ENCODE measurements at places on chromosomes 16 and 17.
A peak's percentile ranks its signal among the peaks of the same experiment; 100 is the strongest.

- no peak for DNase-seq
Observed at GRCh38 chr16:86663685-86664521, 85.6 kb downstream of the FOXL1 start.

DNA sequence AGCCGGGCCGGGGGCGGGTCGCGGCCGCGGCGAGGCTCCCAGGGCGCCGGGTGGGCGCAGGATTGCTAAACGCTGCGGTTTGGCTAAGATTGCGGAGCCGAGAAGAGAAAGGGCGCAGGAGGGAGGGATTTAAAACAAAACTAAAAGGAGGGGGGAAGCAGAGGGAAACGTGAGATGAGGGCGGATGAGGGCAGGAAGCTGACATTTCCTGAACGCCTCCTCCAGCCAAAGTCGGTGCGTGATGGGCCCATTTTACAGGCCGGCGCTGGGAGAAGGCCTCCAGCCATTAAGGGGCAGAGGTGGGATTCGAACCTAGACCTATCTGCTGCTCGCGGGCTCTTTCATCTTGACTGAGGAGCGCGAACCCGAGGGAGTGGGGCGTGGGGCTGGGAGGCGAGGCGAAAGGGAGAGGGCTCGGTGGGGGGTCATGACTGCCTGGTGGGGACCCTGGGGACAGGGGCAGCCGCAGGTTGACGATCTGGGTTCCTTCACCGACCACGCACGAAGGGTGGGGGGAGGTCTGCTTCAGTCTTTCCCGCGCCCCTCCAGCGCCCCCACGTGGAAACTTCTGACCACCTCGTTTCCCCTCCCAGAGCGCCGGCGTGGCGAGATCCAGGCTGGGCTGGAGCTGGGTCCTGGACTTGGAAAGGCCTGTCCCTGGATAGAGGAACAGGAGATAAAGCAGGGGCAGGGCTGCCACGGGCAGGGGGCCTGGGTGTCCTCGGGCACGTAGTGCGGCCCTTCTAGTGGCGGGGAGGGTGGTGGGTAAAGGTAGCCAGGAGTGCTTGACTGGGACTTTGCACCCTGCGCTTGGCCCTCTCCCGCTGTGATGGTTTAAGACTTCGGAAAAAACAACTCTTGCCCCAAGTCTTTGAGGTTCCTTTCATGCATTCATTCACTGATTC, 3.8 kb upstream of the TAC4 start:
- DNase-seq, result peak; percentile 32

DNA sequence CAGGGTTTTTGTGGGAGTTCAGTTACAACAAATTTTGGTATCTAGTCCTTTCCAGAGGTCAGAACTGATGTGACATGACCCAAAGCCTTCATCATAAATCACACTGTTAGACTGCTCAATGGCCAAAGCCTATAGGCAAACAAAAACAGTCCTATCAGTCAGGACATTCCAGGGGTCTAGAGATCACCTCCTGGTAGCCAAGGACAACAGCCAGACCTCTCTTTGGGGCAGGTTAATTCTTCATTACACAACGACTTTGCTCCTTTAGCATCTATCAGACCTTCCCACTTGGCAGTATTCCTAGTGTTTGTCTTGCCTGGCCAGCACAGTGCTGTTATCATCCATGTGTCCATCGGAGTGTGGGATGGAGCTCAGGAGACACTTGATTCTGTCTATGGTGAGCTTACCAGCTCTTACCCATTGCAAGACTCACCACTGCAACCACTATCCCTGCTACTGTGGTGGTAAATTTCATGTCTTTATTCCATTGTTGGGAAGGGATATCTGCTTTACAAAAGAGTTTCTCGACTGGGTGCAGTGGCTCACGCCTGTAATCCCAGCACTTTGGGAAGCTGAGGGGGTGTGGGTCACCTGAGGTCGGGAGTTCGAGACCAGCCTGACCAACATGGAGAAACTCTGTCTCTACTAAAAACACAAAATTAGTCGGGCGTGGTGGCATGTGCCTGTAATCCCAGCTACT, 95.5 kb upstream of the DHX40 start:
- DNase-seq, result no peak

GRCh38 chr17:45288825-45289224, 26.9 kb upstream of the SPATA32 start:
- peak; percentile 51 for DNase-seq

GRCh38 chr17:58200024-58200633, 7.6 kb downstream of the EPX start:
- peak; percentile 7 for DNase-seq

All from NCI-H2081 (cell line).